ENCODE measurements at places on chromosomes 12 and 14. TPM values are rescaled to one million over a fixed set of nuclear protein-coding genes. Genes with fewer than 3 reads are reported as not detected.

Gene CKB
- total RNA-seq, result 98.0 TPM

Gene CIROP
- total RNA-seq, result not detected

Gene PRB2
- total RNA-seq, result not detected

Gene HOXC4
- 3.4 TPM for total RNA-seq

Gene KLRD1
- total RNA-seq, result not detected

Gene ADCY4
- total RNA-seq, result not detected

Gene C12orf50
- 0.12 TPM for total RNA-seq

Gene PRKAB1
- 36.9 TPM for total RNA-seq

Gene PTPRO
- total RNA-seq, result 0.12 TPM

Gene EML1
- total RNA-seq, result 32.7 TPM

Gene FGF6
- not detected for total RNA-seq

Gene CAMKK2
- total RNA-seq, result 25.8 TPM

Gene CLEC4D
- total RNA-seq, result not detected

Gene ETFBKMT
- 0.79 TPM for total RNA-seq

Gene CDKN1B
- total RNA-seq, result 18.9 TPM

Gene JPH4
- total RNA-seq, result 0.06 TPM

Gene LMNTD1
- not detected for total RNA-seq

Gene PPFIA2
- total RNA-seq, result not detected

Gene TMEM132C
- total RNA-seq, result not detected

Gene GDF3
- total RNA-seq, result not detected

Gene SLC2A14
- 0.36 TPM for total RNA-seq

Gene FAM222A
- total RNA-seq, result 3.4 TPM

Gene RBM25
- total RNA-seq, result 54.6 TPM

Gene A2M
- 0.08 TPM for total RNA-seq

Gene AQP2
- total RNA-seq, result not detected

Gene DTX1
- total RNA-seq, result 0.42 TPM

Gene PRICKLE1
- total RNA-seq, result 1.6 TPM

Gene ADGRD1
- 0.38 TPM for total RNA-seq

Gene ART4
- not detected for total RNA-seq

Gene CD4
- total RNA-seq, result not detected

Gene AMN
- 0.39 TPM for total RNA-seq

Gene FSCB
- not detected for total RNA-seq

Gene RD3L
- not detected for total RNA-seq

Gene MAPKAPK5
- 50.3 TPM for total RNA-seq

Gene TMEM119
- 0.06 TPM for total RNA-seq

Gene MSRB3
- 18.5 TPM for total RNA-seq

Gene KRT6A
- 8.1 TPM for total RNA-seq

Gene BCAT1
- total RNA-seq, result 14.3 TPM

Gene CLEC6A
- not detected for total RNA-seq

Gene ARHGAP9
- 0.35 TPM for total RNA-seq

Gene ETNK1
- total RNA-seq, result 39.7 TPM

Gene MED13L
- total RNA-seq, result 30.1 TPM

Gene PPP2R5C
- total RNA-seq, result 65.4 TPM

Gene TSPAN11
- total RNA-seq, result 0.05 TPM

Gene BTBD6
- total RNA-seq, result 29.1 TPM

Gene BMAL2
- total RNA-seq, result 16.1 TPM
